Astrocyte of the cerebellum (primary cell): ENCODE measurements at places on chromosomes 11 and 22.

- DNase-seq, result no peak
Observed at GRCh38 chr11:9386901-9387300, 2.4 kb downstream of the IPO7 start.

DNA sequence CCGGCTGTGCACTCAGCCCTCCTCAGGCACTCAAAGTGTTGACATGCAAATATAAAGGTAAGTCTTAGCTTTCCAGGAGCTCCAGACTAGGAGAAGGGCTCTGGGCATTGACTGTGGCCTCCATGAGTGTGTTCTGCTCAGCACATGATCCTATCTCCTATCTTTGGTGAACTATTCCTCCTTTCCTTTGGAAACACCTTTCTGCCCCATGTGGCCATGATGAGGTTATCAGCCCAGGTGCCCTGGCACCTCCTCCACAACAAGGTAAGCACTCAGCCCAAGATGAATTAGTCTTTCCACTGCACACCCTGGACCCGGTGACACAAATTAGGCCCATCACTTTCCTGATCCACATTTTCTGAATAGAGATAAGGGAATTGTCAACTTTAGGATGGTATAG, 37.9 kb upstream of the LMO1 start:
- no peak for DNase-seq

DNA sequence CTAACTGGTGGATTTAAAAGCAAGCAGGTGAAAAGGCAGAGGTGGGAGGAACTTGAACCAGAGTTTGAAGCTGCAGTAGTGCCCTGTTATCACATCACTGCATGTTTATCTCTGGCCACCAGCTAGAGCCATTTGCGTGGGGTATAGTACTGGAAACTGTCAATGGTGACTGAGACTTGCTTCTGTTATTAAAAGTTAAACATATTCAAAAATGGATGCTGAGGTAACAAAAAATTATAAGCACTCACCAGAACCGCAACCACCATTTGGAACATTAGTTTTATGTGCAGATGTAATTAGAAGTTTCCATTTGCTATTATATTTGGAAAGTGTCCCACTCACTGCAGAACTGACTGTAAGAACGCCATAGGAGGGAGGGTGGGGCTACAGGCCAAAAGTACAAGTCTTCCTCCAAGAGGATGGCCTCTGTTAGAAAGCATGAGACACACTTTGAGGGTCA, 1.2 kb upstream of the CD59 start:
- DNase-seq, result no peak

DNA sequence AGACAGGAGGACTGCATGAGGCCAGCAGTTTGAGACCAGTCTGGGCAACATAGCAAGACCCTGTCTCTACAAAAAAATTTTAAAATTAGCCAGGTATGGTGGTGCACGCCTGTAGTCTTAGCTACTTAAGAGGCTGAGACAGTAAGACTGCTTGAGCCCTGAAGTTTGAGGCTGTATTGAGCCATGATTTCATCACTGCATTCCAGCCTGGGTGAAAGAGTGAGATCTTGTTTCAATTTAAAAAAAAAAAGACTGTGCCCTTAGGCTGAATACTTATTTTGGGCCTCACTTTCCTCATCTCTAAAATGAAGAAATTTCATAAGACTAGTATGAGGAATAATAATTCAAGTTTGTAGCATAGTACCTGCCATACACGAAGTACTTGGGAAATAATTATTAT, 6.9 kb downstream of the AQP11 start:
- DNase-seq, result peak; percentile 4

DNA sequence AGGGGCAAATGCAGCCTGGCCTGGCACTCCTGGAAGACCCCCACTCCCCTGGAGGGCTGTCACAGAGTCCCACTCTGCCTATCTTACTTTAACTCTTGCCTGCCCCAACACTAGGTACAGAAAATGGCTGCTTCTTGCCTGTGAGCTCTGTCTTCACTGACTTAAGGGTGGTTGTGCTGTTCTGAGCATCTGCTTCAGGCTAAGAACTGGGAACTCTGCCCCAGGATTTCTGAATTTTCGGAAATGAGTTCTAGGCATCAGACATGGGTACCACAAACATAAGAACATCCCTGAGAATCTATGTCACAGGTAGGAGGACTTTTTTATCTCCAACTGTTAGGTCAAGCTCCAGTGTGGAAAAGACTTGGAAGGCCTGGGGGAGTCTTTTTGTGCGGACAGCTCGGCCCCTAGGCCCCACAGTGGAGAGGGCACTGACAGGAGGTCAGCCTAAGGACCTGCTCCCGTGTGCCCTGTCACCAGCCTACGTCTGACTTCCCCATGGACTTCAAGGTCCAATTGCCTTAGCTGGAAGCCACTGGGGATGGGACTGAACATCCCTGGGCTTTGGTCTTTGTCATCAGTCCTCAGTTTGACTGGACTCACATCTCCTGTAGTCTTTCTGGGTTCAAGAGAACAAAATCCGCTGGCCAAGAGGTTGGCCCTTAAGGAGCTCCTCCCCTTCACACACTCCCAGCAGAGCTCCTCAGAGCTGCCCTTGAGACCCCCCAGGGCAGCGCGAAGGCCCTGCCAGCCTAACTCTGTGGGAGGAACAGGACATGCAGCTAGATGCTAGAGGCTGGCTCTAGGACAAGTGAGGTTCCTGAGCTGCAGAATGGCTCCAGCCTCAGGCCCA, 31.9 kb downstream of the PPP2R1B start:
- DNase-seq, result no peak

- no peak for DNase-seq
Observed at GRCh38 chr22:40039482-40040115, 44.8 kb downstream of the FAM83F start.

- no peak for DNase-seq
Observed at GRCh38 chr11:115290893-115291292, 213.3 kb downstream of the CADM1 start.

- DNase-seq, result no peak
Observed at GRCh38 chr11:109275931-109276330, 146.1 kb upstream of the C11orf87 start.

DNA sequence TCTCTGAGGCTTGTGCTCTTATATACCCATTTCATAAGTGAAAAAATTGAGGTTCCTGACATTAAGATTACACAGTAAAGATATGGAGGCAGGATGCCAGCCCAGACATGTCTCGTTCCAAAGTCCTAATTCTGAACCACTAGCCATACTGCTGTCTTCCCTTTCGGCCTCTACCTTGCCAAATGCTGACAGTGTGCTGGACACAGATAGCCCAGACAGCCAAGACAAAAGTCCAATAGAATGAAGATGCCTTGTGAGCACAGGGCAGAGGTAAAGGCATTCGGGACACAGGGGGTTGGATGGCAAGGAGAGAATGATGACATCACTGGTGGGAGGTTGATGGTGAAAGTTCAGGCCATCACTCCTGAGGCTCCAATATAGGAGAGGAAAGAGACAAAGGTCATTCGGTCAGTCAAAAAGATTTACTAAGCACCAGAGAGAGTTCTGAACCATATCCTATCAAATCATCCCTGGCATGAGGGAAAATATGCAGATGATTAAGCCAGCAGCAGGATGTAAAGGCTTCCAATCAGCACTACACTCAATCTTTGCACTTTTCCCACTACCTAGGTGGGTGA, 174.0 kb upstream of the MTMR2 start:
- no peak for DNase-seq

GRCh38 chr22:49365910-49366309, 461.8 kb downstream of the BRD1 start:
- DNase-seq, result no peak

DNA sequence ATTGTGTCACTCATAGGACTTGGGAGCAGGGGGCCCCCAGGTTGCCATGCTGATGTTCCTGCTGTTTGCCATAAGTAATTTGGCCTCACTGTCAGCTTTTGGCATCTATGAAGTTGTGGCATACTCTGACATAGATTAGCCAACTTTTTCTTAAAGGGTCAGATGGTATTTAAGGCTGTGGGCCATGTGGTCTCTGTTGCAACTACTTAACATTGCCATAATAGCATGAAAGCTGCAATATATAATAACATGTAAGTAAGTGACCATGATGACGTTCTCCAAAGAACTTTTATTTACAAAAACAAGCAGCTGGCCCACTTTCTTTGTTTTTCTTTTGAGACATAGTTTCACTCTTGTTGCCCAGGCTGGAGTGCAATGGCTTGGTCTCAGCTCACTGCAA, 2.2 kb upstream of the TMEM216 start:
- DNase-seq, result no peak

DNA sequence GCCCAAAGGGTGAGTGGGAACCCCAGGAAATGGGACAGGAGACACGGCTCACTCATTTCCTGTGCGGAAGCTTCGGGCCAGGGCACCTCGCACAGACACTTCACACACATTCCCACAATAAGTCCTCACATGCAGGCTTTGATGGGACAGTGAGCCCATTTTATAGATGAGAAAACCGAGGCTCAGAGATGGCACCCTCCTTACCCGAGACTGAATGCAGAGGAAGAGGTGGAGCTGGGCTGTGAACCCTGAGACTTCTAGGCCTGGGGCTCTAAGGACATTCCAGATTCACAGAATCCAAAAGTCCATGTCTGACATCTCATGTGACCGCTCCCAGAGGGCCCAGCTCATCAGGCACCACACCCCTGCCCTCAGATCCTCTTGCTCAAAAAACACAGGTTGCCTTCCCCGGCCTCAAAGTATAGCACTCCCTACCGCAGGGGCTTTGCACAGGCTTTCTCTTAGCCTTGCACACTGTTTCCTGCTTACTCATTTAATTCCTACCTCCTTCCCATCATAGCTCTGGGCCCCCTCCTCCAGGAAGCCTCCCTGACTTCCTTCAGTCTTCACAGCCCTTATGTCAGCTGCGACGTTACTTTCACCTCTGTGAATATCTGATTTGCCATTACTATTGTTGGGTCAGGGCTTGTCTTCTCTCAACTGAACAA, 57.1 kb upstream of the TCF20 start:
- DNase-seq, result no peak

DNA sequence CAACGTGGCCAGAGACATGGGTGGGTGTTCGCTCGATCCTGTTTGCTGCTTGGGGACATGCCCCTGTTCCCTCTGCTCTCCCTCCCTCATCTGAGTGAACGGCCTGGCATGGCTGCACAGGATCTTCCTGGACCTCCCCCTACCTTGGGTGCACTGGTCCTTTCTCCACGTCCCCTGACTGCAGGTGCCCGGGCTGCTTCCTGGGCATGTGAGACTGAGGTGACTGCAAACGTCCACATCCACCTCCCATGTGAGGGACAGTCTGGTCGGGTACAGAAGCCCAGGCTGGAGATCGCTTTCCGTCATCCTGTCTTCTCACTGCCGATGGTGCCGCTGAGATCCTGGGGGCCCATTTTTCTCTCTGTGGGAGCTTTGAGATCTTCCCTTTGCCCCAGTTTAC, 11.8 kb downstream of the SULT4A1 start:
- no peak for DNase-seq

GRCh38 chr11:102252339-102252891, 64.9 kb upstream of the BIRC3 start:
- DNase-seq, result no peak

GRCh38 chr22:17403906-17404305, 34.6 kb downstream of the CECR2 start:
- DNase-seq, result no peak

DNA sequence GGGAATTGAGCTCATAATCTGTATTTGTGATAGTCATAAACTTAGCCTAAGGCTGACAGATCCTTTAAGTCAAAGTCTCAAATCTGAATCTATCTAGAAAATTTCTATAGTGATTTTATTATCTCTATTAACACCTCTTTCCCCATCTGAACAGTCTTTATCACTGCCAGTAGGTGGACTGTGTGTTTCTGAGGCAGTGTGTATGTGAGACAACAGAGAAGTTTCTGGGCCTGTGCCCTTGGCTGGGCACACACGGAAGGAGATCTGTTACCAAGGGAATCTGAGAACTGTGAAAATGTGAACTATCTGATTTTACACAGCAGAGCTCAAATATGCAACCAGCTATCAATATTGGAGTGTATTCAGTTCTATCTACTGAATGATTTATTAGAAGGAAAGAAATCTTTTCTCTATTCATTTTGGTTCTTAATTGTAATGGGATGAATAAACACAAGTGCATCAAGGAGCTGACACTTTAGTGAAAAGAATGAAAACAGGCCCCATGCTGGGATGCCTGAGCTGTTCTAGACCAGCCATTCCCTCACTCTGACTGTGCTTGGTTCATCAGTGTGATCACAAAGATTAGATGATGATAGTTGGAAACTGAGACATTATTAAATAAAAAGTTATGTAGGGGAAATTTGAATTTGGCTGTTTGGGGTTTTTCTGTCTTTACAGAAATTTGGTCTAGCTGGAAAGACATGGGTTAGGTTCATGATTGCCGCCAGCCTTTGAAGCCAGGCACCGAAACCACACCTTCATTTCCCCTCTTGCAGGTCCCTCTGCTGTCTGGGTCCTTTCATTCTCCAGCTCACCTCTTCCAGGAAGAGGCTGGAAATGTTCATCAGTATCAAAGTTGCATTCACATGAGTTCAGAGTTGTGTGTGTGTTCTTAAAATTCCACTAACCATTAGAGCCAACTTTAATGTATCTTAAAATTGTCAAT, 68.1 kb downstream of the LIF start:
- no peak for DNase-seq

- no peak for DNase-seq
Observed at GRCh38 chr11:44819346-44819745, 92.6 kb downstream of the TSPAN18 start.

DNA sequence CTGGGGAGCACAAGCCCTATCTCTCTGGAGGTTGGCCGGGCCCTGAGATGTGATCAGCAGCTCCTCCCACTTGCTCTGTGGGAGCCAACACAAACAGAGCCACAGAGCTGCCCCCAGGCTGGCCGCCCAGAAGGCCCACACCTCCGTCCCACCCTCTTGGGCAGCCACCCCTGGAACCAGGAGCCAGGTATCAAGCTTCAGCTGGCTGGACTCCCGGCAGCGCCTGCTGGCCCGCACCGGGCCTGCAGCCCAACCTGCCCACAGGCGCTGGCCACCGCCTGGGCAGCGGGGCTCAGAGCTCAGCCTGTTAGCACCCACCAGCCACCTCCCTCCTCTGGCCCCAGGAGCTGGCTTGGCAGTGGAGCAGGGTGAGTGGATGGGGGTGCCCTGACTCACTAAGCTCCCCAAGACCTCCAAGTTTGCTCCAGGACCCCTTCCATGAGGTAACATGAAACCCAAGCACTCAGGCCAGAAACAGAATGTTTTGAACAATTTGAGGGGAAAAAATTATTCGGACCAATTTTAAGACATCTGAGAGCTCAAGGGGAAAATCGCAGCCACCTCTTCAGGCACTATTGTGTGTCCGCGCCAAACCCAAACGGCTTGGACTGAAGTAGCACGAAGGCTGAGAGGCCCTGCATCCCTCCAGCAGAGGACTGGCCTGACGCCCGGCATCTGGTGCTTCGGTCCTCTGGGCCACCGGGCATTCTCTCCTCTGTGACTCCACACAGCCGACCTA, 450.8 kb downstream of the SOX6 start:
- DNase-seq, result no peak
